ENCODE measurements at places on chromosomes 6 and 20.

DNA sequence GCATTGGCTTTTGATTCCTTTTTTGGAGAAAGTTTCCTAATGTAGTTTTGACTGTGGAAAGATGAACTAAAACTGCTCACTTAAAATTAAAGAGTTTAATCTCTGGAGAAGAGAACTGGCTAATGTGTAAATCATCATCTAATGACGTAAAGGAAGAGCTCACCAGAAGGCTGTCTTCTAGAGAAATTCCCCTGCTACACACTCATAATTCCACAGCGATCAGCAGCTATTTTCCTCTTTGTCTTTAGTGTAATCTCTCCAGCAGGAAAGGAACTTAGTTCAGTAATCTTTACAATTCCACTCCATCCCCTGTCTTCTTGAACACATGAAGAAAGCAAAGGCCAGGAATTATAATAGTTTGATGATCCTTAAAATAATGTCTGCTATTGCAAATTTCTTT lies 15.8 kb downstream of the SPTLC3 start:
- no peaks in the 10 kb centered on the region for H3K36me3 ChIP-seq
- H3K4me1 ChIP-seq, result no peaks in the 10 kb centered on the region
- H3K27me3 ChIP-seq, result no peaks in the 10 kb centered on the region
- no peak overlapping the region for H3K27ac ChIP-seq

DNA sequence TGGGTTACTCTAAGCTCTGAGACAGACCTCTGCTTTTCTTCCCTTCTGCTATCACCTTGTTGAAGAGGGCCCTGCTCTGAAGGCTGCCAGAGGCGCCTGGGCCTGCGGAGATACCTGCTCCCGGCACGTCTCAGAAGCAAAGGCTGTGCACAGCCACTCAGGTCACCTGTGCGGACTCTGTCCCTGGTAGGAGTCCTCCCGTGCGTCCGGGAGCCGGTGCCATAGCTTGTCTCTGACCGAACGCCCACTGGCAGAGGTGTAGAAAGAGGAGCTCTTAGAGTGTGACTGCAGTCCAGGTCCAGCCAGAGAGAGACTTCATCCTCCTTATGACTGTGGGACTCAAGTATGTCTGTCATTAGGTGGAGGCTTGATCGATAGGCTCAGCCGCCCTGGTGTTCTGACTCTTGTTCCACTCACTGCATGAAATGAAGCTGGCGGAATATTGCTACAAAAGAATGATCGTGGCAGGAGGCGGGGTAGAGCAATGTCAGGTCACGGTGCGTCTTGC lies 51.0 kb upstream of the UNC93A start:
- H3K4me1 ChIP-seq, result no peaks in the 10 kb centered on the region
- H3K4me3 ChIP-seq, result no peak overlapping the region
- H3K27me3 ChIP-seq, result no peaks in the 10 kb centered on the region
- no peak for DNase-seq

DNA sequence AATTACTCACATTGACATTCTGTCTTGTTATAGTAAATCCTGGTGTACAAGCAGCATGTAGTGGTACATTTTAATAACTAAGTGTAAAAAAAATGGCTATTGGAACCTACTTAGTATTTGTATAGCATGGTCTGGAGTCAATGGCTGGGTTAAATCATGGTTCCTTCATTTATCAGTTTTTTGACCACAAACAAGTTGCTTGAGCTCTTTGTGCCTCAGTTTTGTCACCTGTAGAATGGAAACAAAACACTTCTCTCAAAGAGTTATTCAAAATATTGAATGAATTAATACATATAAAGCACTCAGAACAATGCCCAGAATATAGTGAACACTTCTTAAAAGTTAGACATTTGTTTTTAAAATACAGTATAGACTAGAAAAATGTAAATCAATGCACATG lies 93.2 kb upstream of the HS3ST5 start:
- no peaks in the 10 kb centered on the region for H3K36me3 ChIP-seq
- DNase-seq, result no peak
- H3K27ac ChIP-seq, result no peak overlapping the region

DNA sequence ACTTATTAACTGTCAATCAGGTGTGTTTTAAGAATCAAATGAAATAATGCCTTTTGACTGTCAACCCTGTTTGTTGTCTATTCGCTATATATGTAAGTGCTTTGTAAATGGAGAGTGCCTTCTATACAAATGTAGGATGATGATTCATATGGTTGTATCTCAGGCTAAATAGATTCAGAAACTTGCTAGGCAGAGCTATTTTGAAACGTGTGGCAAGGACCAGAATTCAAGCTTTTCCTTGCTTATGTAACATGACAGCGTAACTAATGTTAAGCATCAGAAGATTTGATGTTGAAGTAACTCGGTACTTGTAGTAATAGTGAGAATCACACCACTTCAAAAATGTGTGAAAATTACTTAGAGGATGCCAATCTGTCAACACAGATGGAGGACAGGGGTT lies 3.4 kb downstream of the OGFRL1 start:
- H3K36me3 ChIP-seq, result no peaks in the 10 kb centered on the region
- peaks cover 14% of the 10 kb centered on the region for H3K4me1 ChIP-seq
- no peaks in the 10 kb centered on the region for H3K27me3 ChIP-seq
- H3K27ac ChIP-seq, result no peak overlapping the region
- no peak overlapping the region for H3K4me3 ChIP-seq

GRCh38 chr6:157758516-157759023 lies 64.5 kb upstream of the SNX9 start:
- H3K27ac ChIP-seq, result no peak overlapping the region
- no peaks in the 10 kb centered on the region for H3K36me3 ChIP-seq
- peaks cover 58% of the 10 kb centered on the region for H3K4me1 ChIP-seq
- DNase-seq, result no peak
- H3K27me3 ChIP-seq, result no peaks in the 10 kb centered on the region

DNA sequence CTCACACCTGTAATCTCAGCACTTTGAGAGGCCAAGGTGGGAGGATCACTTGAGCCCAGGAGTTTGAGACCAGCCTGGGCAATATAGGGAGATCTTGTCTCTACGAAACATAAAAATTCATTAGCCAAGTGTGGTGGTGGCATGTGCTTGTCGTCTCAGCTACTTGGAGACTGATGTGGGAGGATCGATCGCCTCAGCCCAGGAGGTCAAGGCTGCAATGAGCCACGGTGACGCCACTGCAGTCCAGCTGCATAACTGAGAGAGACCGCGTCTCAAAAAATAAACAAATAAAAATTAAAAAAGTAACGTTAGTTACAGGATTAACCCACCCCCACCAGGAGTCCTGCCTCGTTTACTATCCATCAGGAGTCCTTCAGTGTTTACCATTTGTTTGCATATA lies 345.1 kb downstream of the BTBD3 start:
- H3K27me3 ChIP-seq, result no peaks in the 10 kb centered on the region
- no peak for DNase-seq
- H3K4me1 ChIP-seq, result no peaks in the 10 kb centered on the region
- H3K27ac ChIP-seq, result no peak overlapping the region

DNA sequence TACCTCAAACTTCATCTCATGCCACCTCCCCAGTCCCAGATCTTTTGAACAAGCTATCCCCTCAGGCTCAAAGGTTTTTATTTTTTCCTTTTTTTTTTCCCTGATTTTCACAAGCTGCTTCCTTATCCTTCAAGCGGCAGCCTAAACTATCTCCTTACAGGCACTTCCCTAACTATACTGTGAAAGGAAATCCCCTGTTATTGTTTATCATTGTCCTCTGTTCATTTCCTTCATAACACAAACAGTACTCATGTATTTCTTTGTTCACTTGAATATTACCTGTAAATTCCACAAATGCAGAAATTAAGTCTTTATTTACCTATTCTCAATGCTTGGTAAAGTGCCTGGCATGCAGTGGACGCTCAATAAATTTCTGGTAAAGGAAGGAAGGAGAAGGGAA lies 48.9 kb downstream of the ME1 start:
- no peaks in the 10 kb centered on the region for H3K4me1 ChIP-seq
- no peaks in the 10 kb centered on the region for H3K36me3 ChIP-seq
- DNase-seq, result no peak
- H3K27ac ChIP-seq, result no peak overlapping the region

DNA sequence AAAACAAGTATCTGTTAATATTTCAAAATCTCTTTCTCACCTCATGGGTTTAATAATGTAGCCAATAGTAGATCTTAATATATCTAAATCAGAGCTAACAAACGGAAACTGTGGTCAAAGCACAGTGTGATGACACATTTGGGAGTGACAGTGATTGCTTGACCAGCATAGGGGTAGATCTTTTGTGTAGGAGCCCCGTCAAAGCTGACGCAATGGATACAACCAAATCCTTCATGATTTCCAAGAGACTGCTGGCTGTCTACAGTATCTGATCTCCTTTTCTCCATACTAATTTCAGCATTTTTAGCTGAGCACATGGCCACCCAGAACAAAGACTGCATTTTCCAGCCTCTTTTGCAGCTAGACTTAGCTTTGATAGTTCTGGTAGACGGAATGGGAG lies 299.3 kb upstream of the ECI2 start:
- no peaks in the 10 kb centered on the region for H3K4me1 ChIP-seq
- H3K4me3 ChIP-seq, result no peak overlapping the region
- DNase-seq, result no peak
- H3K27me3 ChIP-seq, result no peaks in the 10 kb centered on the region
- no peaks in the 10 kb centered on the region for H3K36me3 ChIP-seq
- no peak overlapping the region for H3K27ac ChIP-seq

DNA sequence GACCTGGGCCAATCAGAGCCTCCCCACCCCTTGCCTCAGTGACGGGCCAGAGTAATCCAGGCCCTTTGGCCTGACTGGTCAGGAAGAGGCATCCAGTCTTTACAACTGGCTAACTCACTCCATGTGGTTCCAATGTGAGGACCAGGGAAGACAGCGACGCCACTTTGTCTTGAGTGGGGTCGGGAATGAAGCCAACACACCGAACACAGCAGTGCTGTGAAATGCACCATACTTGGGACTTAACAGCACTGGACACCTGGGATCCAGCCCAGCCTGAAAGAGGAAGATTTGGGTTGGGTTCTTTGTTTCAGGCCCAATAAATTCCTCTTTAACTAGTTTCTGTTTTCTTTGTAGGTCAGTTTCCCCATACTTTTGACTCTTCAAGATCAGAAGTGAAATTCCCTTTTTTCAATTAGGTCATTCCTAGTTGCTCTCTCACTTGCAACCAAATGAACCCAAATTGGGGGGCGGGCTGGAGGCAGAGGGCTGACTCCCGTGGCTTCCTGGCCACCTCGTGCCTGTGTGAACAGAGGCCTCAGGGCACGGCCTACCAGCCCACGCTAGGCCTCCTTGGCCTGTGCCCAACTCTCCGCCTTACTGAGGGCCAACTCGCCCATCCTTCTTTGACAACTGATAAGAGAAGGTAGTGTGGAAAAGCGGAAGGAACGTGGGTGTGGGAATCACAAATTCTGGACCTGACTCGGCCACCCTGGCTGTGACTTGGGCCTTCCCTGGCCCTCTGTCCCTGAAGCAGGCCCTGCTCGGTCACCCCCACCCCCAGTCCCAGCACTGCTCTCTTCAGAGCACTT lies 17.1 kb downstream of the SULF2 start:
- no peak for DNase-seq
- H3K27me3 ChIP-seq, result no peaks in the 10 kb centered on the region
- no peak overlapping the region for H3K4me3 ChIP-seq
- no peak overlapping the region for H3K27ac ChIP-seq

DNA sequence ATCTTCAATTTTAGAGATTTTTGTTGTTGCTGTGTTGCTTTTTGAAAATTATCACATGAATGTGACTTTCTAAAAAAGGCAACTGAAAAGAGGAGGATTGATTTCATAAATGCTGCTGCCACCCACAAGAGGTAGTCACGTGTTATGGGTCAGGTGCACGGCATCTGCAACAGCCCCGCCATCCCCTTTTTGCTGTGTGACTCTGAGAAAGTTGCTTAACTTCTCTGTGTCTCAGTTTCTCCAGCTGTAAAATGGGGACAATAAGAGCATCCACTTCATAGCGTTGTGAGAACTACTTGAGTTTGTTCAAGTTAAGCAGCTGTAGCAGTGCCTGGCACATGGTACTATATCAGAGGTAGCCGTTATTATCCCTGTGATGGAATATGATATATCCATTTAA lies 10.7 kb downstream of the CCN5 start:
- H3K4me3 ChIP-seq, result no peak overlapping the region
- H3K4me1 ChIP-seq, result no peaks in the 10 kb centered on the region
- DNase-seq, result no peak
- no peak overlapping the region for H3K27ac ChIP-seq
